Regular cardiac myocyte (primary cell): ENCODE measurements at places on chromosomes 1 and 21. TPM values are rescaled to one million over a fixed set of nuclear protein-coding genes. Genes with fewer than 3 reads are reported as not detected.

The AMY1C gene
- not detected in 2 replicates for total RNA-seq

The SPRR2A gene
- total RNA-seq, result not detected in 2 replicates

The CELA2A gene
- 0.28 TPM in 1 of 2 replicates, not detected in the other for total RNA-seq

The SHISA4 gene
- total RNA-seq, result 7.9 and 18.0 TPM in 2 replicates

The ASPM gene
- 4.8 and 37.6 TPM in 2 replicates for total RNA-seq

The CCDC30 gene
- 0.96 and 1.4 TPM in 2 replicates for total RNA-seq

The CTSS gene
- 3.3 and 12.4 TPM in 2 replicates for total RNA-seq
